ENCODE measurements at places on chromosomes 7 and 10.

GRCh38 chr10:4931587-4931986 lies 31.6 kb upstream of the AKR1C1 start:
- DNase-seq: no peak

DNA sequence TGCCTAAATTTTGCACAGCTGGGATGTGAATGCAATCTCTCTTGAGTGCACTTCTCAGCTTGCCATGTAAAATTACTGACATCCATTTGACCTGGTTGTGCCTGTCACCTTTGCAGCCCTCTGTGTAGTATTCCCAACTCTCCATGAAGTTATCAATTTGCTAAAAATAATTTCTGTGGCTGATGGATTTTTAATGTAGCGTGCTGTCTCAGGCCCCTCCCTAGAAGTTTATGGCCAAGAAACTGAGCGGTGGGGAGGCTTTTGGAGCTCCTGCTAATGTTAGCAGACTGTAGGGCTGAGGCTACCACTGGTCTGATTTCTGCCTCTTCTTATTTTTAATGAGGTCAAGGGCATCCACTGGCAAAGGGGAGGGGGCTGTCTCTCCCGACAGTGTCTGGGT lies 577.0 kb upstream of the DPP6 start:
- DNase-seq: no peak

DNA sequence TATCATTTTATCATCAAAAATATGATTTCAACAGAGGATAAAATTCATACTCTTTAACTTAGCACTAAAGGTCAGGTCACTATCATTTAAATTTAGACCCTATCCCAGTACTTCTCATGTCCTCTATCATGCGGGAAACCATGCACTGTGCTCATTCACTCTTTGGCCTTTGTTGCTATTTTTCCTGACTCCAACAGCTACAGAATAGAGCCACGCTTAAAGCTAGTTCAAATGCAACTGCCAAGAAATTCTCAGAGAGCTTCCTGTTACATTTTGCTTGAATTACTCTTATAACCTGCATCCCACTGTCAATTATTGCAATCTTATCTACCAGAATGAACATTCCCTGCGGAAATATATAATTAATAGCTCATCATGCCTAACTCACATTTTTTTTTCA lies 58.3 kb downstream of the SEMA3A start:
- DNase-seq: no peak

GRCh38 chr10:113310347-113310746 lies 242.5 kb upstream of the HABP2 start:
- no peak for DNase-seq

- DNase-seq: no peak
Observed at GRCh38 chr7:155880721-155881120, 68.5 kb upstream of the SHH start.

DNA sequence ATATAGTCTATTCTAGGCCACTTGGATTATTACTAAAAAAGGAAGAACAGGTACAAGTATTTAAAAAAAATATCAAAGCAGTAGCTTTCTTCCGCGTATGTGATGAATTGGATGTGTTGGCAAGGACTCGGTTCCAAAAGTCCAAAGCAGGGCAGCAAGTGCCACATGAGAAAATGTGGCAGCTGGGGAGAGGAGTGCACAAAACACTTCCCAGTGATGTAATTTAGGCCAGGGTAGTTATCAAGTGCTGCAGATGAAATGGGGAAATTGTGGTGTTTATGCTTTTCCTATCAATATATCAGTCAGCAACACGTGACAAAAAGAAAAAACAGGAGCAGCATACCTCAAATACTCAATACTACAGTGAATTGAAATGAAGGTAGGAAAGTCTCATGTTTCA lies 7.0 kb downstream of the RHOBTB1 start:
- no peak for DNase-seq

- DNase-seq: no peak
Observed at GRCh38 chr10:98096316-98096715, 38.1 kb upstream of the R3HCC1L start.

- DNase-seq: no peak
Observed at GRCh38 chr10:43162604-43163003, 24.4 kb downstream of the CSGALNACT2 start.

DNA sequence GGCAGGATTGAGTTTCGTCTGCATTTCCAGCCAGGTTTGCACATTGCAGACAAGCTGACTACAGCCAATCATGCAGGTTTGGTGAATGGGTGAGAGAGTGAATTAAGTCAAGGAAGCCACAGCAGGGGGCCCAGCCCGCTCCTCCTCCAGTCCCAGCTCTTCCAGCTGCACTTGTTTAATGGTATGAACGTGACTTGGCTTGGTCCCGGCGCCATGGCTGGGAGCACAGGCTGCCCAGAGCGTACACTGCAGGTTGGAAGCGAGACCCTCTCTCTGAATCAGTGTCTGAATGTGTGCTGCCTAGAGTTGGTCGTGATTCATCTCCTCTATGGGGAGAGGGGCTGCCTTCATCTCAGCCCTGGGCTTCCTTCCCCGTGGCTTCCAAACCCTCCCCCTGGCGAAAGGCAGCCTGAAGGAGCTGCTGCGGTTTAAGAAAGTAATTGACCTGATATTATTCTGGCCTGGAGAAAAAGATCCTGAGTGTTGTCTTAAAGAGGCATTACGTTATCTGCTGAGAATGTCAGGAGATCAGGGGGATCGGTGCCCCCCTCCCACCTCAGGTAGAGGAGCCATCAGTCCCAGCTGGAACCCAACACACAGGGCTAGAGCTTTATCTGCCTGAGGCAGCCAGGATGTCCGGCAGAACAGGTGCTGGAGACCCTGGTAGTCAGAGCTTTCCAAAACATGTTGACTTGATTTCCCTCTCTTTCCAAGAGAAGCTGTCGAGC lies 132.1 kb downstream of the COL26A1 start:
- DNase-seq: no peak

DNA sequence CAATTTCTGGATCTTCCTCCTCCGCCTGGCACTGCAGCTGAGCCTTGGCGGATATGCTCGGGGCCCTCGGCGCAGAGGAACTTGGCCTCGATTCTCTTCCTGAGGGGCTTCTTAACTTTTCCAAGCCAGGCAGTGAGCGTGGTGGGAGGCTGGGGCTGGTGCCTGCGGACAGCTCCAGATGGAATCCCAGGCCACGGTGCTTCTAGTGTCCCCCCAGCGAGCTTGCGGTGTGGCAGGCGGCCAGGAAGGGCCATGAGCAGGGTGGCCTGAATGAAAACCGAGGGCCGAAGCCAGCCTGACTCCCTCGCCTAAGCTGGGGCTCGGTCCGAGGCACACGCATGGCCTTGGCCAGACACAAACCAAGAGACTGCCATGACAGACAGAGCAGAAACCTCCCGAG lies 31.3 kb downstream of the RCC1L start:
- DNase-seq: no peak

GRCh38 chr7:126606331-126606730 lies 646.4 kb downstream of the GRM8 start:
- DNase-seq: no peak
